ENCODE measurements at places on chromosomes 5 and 9.

DNA sequence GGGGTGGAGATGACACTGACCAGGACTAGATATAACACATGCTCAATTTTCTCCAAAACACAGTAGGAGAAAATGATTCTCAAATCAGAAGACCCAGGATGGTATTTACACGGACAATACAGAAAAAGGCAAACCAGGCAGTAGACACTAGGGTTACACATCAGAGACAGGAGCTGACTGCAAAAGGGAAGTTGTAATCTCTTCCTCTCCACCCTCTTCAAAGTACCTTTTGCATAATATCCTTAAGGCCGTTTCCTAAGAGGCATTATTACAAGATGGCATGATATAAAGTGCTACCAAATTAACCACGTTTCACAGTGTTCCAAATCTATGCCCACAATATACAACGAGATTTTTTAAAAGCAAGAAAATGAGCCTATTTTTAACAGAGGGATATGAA, 39.2 kb downstream of the YIPF5 start:
- no peak for DNase-seq

- DNase-seq: no peak
These were observed 14.7 kb upstream of the CETN3 start for GRCh38 chr5:90424245-90424644.

DNA sequence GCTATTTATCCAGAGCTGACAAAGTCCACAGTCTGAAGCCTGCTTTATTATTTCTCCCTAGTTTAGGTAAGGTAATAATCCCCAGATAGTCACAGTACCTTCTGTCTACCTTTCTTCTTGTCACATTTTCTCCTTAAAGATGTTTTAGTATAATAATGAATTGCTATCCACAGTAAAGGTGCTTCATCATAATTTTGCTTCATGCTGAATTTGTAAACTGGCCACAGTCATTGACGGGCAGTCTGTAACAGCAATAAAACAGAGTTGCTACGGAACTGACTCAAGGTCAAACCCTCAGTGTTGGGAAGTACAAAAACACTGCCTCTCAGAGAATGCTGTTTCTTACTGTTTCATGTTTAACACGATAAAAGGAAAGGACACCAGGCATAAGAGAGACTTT, 195.7 kb downstream of the ZNF608 start:
- DNase-seq: no peak

DNA sequence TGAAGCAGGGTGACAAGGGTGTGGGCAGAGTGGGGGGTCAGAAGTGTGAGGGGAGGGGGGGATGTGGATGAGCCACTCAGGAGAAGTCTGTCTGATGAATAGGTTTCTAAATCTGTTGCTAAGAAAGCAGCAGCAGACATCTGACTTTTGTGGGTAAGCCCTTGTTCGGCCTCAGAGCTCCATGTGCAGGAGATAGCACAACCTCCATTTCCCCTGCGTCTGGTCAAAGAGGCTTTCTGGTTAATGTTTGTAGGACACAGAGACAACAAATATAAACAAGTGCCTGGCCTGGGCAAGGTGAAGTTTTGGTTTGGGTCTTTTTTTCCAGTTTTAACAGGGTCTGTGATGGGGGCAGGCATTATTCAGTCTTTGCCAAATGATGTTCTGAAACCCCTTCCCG, 57.0 kb upstream of the GNE start:
- no peak for DNase-seq

- DNase-seq: peak; percentile 41
These were observed 13.8 kb upstream of the PUM3 start for GRCh38 chr9:2857564-2858198.

DNA sequence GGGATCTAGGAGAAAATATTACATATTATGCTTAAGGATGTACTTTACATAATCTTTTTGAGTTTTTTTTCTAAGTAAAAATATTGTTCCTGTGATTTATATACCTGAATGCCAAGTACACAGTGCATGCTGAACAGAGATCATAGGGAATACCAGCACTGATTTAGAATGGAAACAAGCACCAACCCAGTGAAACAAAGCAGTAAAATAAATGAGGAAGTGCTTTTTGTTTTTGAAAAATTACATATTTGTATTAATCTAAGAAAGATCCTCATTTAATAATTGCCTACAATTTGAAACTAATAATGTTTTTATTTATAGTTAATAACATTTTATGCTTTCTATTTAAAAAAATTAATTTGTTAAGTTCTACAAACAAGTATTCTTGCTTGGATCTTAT, 18.0 kb downstream of the GARNL3 start:
- DNase-seq: no peak

GRCh38 chr5:174545926-174546325, 178.5 kb upstream of the MSX2 start:
- no peak for DNase-seq

- no peak for DNase-seq
These were observed 281.6 kb downstream of the MAST4 start for GRCh38 chr5:66877843-66878242.

DNA sequence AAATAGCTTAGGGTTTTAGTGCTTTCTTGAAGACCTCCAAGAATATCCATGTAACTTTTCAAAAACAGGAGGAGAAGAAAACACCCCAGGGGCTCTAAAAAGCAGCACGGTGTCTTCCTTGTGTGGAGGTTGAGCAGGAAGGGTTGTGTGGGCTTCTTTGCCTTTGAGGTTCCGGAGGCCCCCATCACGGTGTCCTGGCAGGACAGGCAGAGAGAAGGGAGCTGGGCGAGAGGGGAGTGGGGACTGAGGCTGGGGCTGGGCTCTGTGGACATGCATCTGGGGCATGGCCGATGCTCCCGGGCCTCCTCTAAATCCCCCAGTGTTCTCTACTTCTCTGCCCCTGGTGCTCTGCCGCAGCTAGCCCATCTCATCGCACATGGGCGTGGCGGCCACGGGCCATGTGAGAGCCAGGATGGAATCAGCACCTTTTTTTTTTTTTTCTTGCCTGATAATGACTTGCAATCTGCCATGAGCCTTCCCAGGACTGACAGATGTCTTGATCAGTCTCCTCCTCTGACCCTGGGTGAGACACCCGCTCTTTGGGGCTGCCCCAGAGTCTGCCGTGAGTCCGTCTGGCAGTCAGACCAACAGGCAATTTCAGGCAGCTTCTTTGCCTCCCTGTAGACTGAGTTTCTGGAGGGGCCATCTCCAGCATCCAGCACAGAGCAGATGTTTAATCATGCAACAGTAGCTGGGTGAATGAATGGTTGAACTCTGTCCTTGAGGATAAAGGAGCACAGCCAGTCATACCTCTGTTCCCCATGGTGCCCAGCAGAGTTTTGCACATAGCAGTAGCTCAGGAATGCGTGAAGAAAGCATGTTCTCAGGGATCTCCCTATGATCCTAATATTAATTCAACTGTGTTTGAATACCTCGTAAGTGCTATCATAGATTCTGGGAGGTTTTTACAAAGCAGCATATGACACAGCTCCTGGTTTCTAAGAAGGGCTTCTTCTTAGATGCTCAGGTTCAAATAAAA, 12.1 kb downstream of the CXCL14 start:
- DNase-seq: no peak

DNA sequence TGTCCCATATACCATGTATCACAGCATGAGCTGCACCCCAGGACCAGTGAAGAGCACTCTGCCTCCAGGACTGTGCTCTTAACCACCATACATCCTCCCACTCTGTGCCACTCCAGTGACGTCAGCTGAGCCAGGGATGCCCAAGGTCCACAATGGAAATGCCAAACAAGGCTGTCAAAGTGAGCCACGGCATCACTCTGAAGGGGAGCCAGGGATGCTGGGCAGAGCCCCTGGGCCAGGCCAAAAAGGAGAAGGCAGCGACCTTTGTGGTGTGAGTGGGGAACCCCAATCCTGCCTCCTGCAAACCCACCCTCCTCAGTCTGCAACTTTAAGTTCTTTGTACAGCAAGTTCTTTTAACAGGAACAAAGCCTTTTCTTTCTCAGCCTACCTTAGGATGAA, 242.7 kb downstream of the SYK start:
- DNase-seq: no peak

DNA sequence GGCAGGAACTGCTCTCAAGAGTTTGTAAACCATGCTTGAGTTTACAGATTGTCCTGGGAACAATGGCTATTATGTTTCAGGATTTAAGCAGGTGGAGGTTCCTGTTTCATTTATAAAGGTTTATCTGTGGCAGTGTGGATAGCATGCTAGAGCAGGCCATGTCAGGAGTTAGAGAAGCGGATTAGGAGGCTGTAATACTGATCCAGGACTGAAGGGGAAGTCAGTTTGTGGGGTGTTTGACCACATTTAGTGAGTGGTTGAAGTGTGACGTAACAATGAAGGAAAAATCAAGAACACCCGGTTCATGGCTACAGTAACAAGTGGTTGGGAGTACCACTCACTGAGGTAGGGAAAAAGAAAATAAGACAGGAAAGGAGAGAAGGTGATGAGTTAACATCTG, 299.0 kb downstream of the TLR4 start:
- DNase-seq: no peak

- DNase-seq: no peak
These were observed 283.4 kb upstream of the GRAMD2B start for GRCh38 chr5:126139773-126140172.

DNA sequence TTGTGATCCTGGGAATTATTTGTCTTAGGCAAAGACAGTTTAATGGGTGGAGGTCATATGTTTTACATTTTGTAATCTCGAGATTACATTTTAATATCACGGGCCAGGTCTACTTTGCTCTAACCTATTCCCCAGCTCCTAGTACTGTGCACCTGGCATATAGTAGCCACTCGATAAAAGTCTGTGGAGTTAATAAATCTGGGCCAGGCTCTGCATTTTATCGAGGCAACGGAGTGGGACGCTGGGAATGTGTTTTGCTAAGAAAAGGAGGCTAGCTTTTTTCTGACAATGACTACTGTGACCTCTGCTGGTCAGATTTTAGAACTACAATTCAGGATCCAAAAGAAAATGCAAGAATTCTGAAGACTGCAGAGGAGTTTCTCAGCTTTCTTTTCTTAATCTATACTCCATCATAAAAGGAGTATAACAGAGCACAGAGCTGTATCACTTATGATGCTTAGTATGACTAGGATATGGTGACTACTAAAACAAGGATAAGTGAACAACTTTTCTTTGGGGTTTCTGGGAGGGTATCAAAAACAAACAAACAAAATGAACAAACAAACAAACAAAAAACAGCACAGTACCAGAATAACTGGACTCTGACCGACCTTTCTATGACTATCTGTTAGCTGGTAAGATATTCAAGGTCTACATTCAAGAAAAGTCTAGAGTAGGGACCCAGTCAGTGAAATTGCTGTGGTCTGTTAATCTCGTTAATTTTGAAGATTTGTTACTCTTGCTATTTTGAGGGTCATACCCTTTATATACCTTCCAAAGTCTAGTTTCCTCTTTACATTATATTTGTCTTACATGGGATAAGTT, 46.1 kb upstream of the CER1 start:
- DNase-seq: peak; percentile 31

GRCh38 chr5:149957855-149958254, 2.7 kb upstream of the SLC26A2 start:
- DNase-seq: no peak

GRCh38 chr9:124869466-124869985, 7.6 kb downstream of the ARPC5L start:
- no peak for DNase-seq

- no peak for DNase-seq
These were observed 274.9 kb upstream of the CDH18 start for GRCh38 chr5:20262896-20263295.

DNA sequence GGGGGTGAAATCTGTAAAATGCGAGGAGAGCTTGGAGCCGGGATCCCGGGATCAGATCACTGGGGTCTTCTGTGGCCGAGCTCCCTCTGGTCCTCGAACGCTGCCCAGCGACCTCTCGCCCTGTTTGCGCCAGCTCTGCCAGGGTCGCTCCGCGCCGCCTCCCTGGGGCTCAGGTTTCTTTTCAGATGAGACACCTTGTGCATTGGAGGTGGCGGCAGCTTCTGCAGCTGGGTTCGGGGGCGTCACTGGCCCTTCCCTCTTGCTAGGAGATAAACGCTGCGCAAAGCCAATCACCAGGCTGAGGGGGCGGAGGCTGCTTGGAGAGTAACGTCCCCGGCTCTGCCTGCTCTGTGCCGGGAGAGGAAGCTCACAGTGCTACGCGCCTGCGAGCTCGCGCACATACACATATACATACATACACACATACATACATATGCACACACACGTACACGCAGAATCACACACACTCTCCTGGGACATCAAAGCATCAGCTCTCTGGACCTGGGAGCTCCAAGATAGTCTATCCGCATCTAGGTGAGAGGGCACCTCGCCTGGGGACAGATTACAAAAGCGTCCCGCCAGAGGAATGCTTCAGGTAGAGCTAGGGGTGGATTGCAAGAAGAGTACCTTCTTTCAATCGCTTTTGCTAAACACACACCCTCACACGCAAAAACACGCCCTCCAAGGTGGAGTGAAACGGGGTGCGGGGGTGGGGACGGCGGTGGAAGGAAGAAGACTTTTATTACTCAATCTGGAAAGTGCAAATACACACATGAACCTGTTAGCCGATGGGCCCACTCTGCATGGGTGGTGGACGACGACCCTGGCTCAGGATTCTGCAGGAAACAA, at the start of gene ST8SIA4:
TSS of gene ST8SIA4 (minus strand) at position 244 of the 849 bp plus-strand sequence. CDS start 327 bp downstream, outside the sequence.
- DNase-seq: peak; percentile 88

- peak; percentile 42 for DNase-seq
These were observed 1.7 kb upstream of the EFNA5 start for GRCh38 chr5:107672211-107673038.

GRCh38 chr5:60672693-60673264, 27.2 kb downstream of the DEPDC1B start:
- no peak for DNase-seq

GRCh38 chr5:79378510-79379186, 135.3 kb downstream of the HOMER1 start:
- no peak for DNase-seq

GRCh38 chr9:16247188-16247875, 623.1 kb downstream of the BNC2 start:
- no peak for DNase-seq

GRCh38 chr9:38414040-38414723, 10.1 kb downstream of the IGFBPL1 start:
- no peak for DNase-seq

- DNase-seq: no peak
These were observed 108.1 kb downstream of the LHFPL2 start for GRCh38 chr5:78540335-78541085.

GRCh38 chr5:151264113-151264512, 11.1 kb downstream of the GM2A start:
- no peak for DNase-seq

- no peak for DNase-seq
These were observed 282.4 kb upstream of the KLF9 start for GRCh38 chr9:70696694-70697335.

DNA sequence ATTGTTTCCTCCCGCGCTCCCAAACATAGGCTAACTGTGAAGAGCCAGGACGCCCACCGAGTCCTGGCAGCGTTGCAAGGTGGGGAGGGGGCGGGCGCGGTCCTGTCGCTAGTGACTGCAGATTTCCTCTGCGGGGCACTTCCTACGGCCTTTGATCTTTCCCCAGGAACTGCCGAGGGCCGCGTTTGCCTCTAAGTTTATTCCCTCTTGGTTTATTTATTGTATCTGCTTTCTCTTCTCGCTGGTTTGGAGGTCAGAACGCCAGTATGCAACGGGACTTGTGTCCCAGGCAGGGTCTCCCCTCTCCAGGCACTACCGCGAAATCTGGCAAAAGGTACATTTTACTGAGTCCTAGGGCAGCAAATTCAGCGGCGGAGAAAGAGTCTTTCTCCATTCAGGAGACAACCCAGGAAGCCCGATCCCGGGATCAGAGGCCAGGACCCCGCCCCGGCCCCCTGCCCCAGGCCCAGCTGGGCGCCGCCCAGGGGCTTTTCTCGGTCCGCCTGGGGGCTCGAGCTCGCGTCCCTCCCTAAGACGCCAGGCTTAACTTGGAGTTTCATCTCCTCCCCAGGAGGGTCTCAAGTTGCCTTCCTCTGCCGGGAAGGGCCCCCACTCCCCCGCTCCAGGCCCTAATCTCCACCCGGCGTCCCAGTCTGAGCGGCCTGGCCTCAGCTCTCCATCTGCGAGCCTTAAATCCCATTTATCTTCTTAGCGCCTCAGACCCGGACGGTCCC, 884 bp upstream of the EGFLAM start:
- no peak for DNase-seq

Measured in immature natural killer cell (primary cell).